ENCODE measurements at places on chromosomes 1 and 21. TPM values are rescaled to one million over a fixed set of nuclear protein-coding genes. Genes with fewer than 3 reads are reported as not detected.
A peak's percentile ranks its signal among the peaks of the same experiment; 100 is the strongest.

The KLHDC8A gene
- 49.9 TPM for polyA plus RNA-seq

The AMIGO1 gene
- 18.0 TPM for polyA plus RNA-seq

The CASQ2 gene
- polyA plus RNA-seq = 1.4 TPM

The KRTAP12-3 gene
- polyA plus RNA-seq = not detected

The ITLN2 gene
- 0.21 TPM for polyA plus RNA-seq

The NBPF4 gene
- polyA plus RNA-seq = 0.25 TPM

The DRAXIN gene
- polyA plus RNA-seq = 18.3 TPM

GRCh38 chr1:19597496-19598309 lies 46.4 kb upstream of the NBL1 start:
- H3K4me3 ChIP-seq = peak overlapping the region; percentile 86
- H3K36me3 ChIP-seq = peaks cover 3% of the 10 kb centered on the region
- no peaks in the 10 kb centered on the region for H3K27me3 ChIP-seq
- DNase-seq = peak; percentile 49
- H3K4me1 ChIP-seq = peaks cover 3% of the 10 kb centered on the region

DNA sequence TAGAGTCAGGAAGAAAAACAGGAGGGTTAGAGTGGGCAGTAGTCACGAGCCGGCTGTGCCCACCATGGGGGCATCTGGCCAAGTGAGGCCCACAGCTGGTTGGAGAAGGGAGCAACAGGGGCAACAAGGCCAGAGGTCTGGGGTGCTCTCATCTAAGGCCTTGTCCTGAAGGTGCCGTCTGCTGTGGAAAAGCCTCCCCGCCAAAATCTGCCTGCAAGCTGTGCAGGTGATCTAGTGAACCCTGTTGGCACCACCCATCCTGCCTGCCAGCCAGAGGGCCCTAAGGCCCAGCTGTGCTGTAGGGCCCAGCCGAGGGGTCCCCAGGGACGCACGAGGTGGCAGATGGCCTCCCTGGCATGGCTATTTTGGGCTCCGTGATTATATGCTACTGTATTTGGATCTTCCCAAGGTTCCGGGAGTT lies 51.3 kb downstream of the LGR6 start:
- no peaks in the 10 kb centered on the region for H3K27me3 ChIP-seq
- DNase-seq = no peak
- peaks cover 3% of the 10 kb centered on the region for H3K4me1 ChIP-seq

DNA sequence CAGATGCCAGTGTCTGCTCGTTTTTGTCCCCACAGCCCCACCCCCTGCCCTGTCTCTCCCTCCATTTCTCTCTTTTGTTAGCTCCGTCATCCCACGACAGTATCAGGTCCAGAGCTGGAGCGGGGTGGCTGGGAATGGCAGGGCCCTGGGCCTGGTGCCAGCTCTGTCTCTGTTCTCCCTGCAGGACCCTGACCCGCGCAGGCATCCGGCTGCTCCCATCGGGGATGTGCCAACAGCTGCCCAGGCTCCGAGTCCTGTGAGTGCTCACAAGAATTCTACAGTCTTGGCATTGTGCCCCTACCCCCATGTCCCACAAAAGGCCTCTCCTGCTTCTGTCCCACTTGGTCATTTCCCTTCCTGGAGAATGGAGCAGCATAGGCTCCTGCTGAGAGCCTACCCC lies 37.4 kb downstream of the UBE2T start:
- no peak overlapping the region for H3K4me3 ChIP-seq
- H3K27me3 ChIP-seq = no peaks in the 10 kb centered on the region
- peak; percentile 74 for DNase-seq

DNA sequence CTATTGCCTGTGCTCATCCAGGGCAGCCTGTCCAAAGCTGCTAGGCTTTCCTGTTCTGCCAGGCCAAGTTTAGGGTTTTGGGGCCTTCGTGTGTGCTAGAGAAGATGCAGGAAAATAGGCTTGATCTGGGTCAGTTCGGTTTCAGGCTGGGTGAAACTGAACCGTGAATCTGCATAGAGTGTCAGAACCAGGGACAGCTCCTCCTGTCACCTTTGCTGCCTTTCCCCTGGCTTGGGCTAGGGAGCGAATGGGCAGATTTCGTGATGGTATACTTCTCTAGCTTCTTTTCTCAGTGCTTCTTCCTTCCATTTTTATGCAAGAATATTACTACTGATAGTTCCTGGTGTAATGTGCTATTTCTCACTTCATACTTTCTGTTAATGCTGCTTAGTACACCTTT lies 6.0 kb upstream of the AGO1 start:
- H3K4me3 ChIP-seq = no peak overlapping the region
- DNase-seq = no peak
- H3K27me3 ChIP-seq = no peaks in the 10 kb centered on the region
- H3K27ac ChIP-seq = no peak overlapping the region
- H3K36me3 ChIP-seq = no peaks in the 10 kb centered on the region

DNA sequence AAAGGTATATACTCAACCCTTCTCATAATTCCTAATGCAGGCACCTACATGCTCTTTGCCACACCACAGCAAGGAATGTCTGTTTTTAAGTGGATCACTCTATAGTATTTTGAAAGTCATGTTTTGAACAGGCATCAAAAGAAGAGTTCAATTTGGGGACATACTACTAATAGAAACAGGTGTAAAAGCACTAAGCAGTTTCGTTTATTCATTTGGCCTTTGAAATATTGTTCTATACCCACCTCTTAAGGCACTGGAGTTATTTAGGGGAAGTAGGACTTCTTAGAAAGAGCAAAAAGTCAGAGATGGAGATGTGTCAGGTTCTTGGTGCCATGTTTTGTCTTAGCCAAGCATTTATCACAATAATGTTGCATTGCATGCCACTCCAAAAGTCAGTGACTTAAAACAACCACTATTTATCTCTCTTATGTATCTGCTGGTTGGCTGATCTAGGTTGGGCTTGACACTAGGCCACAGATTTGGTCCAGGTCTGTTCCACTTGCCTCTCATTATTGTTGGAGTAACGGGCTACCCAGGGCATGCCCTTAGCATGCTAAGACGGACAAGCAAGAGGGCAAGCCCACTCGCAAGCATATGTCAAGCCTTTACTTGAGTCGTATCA lies 107.5 kb downstream of the RGL1 start:
- no peak overlapping the region for H3K27ac ChIP-seq
- H3K4me3 ChIP-seq = no peak overlapping the region
- DNase-seq = no peak
- H3K36me3 ChIP-seq = peaks cover 24% of the 10 kb centered on the region

GRCh38 chr1:3306583-3307291 lies 147.7 kb upstream of the ARHGEF16 start:
- H3K36me3 ChIP-seq = peaks cover 6% of the 10 kb centered on the region
- no peak overlapping the region for H3K4me3 ChIP-seq
- H3K27ac ChIP-seq = no peak overlapping the region
- DNase-seq = no peak
- H3K27me3 ChIP-seq = peaks cover 2% of the 10 kb centered on the region

GRCh38 chr1:168116327-168116799 lies 20.4 kb downstream of the GPR161 start:
- no peak for DNase-seq
- no peaks in the 10 kb centered on the region for H3K27me3 ChIP-seq
- no peak overlapping the region for H3K4me3 ChIP-seq
- H3K27ac ChIP-seq = no peak overlapping the region
- no peaks in the 10 kb centered on the region for H3K4me1 ChIP-seq
- peaks cover 7% of the 10 kb centered on the region for H3K36me3 ChIP-seq

- no peak for DNase-seq
- H3K4me3 ChIP-seq = no peak overlapping the region
- no peak overlapping the region for H3K27ac ChIP-seq
- no peaks in the 10 kb centered on the region for H3K4me1 ChIP-seq
Observed at GRCh38 chr1:199221371-199222150, 582.7 kb downstream of the PTPRC start.

DNA sequence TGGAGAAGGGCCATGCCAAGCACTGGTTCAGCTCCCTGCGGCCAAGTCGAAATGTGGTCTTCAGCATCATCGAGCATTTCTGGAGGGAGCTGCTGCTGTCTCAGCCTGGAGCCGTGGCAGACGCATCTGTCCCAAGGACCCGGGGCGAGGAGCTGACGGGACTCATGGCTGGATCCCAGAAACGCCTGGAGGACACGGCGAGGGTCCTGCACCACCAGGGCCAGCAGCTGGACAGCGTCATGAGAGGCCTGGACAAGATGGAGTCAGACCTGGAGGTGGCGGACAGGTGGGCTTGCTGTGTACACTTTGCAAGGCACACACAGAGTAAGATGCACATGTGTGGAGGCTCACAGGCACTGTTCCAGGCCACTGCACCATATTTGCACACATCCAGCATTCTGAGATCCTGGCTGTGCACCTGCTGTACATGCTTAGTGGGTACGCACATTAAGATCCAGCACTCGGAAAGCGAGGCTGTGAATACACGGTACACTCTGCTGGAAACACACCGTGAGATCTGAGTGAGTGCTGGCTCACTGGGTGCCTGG lies 12.8 kb downstream of the SNAP47 start:
- H3K4me1 ChIP-seq = peaks cover 4% of the 10 kb centered on the region
- no peak overlapping the region for H3K4me3 ChIP-seq
- no peak for DNase-seq
- H3K27me3 ChIP-seq = no peaks in the 10 kb centered on the region
- peaks cover 62% of the 10 kb centered on the region for H3K36me3 ChIP-seq
- no peak overlapping the region for H3K27ac ChIP-seq

- H3K27me3 ChIP-seq = no peaks in the 10 kb centered on the region
- no peak for DNase-seq
- H3K27ac ChIP-seq = no peak overlapping the region
- H3K36me3 ChIP-seq = no peaks in the 10 kb centered on the region
Observed at GRCh38 chr1:213275293-213275692, 224.3 kb downstream of the RPS6KC1 start.

- no peak overlapping the region for H3K27ac ChIP-seq
- no peak overlapping the region for H3K4me3 ChIP-seq
- no peaks in the 10 kb centered on the region for H3K4me1 ChIP-seq
- DNase-seq = no peak
Observed at GRCh38 chr1:183892351-183892793, 87.5 kb downstream of the RGL1 start.

GRCh38 chr1:216075339-216075738 lies 347.9 kb downstream of the USH2A start:
- H3K27ac ChIP-seq = no peak overlapping the region
- H3K36me3 ChIP-seq = no peaks in the 10 kb centered on the region
- no peak overlapping the region for H3K4me3 ChIP-seq
- DNase-seq = no peak
- H3K27me3 ChIP-seq = no peaks in the 10 kb centered on the region

DNA sequence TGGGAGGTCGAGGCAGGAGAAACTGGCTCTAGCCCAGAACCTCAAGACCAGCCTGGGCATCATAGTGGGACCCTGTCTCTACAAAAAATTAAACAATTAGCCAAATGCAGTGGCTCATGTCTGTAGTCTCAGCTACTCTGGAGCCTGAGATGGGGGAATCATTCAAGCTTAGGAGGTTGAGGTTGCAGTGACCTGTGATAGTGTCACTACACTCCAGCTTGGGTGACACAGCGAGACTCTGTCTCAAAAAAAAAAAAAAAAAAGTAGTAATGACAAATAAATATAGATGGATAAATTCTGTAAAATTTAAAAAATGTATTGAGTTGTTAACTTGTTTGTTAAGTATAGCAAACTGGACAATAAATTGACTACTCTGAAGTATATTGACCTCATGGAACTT lies 5.9 kb upstream of the CDC14A start:
- DNase-seq = no peak
- no peak overlapping the region for H3K4me3 ChIP-seq
- H3K27me3 ChIP-seq = no peaks in the 10 kb centered on the region
- peaks cover 7% of the 10 kb centered on the region for H3K4me1 ChIP-seq
- no peaks in the 10 kb centered on the region for H3K36me3 ChIP-seq

DNA sequence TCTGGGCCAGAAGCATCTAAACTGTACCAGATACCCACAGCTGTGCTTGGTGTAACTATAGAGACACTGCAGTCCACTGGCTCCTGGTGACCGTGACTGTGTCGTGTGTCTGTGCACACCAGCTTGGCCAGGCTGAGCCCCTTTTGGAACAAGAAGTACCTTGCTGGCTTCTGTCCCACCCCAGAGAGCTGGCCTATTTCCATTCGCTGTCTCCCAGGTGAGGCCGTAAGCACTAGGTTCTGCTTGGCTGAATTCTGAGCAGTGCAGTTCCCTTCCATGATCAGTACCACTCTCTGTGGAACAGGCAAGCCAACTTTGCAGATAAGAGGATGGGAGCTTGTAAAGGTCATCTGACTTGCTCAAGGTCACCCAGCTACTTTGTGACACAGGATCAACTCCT lies 119.9 kb upstream of the DNAH14 start:
- DNase-seq = no peak
- H3K4me3 ChIP-seq = no peak overlapping the region
- no peak overlapping the region for H3K27ac ChIP-seq
- no peaks in the 10 kb centered on the region for H3K36me3 ChIP-seq
- no peaks in the 10 kb centered on the region for H3K4me1 ChIP-seq

GRCh38 chr1:111161843-111162487 lies 21.9 kb downstream of the CEPT1 start:
- no peak overlapping the region for H3K27ac ChIP-seq
- H3K36me3 ChIP-seq = peaks cover 6% of the 10 kb centered on the region
- no peak overlapping the region for H3K4me3 ChIP-seq
- no peak for DNase-seq

DNA sequence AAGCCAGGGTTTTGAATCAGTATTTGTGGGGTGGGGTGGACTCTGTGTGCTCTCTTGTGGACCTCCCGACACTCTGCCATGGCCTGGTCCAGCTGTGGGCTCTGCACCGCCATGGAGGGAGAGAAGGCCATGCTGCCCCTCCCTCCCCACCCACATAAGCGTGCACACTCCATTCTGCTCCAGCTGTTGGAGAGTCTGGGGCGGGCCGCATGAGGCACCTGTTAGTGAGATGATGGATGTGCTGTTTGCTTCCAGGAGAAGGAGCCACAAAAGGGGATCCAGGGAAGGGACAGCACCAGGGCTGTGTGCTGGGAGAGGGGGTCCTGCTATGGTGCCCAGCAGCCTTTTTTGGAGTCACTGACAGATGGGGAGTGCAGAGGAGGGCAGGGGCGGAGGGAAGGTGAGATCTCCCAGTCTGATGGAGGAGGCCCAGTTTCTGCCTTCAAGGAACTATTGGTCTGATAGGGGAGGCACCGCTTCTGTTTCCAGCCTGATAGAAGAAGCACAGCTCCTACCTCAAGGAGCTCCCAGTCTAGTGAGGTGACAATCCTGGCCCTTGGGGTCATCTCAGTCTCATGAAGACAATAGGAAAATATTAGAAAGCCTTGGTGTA lies 101.5 kb downstream of the ACTL8 start:
- no peak overlapping the region for H3K27ac ChIP-seq
- no peak for DNase-seq
- no peaks in the 10 kb centered on the region for H3K27me3 ChIP-seq
- no peaks in the 10 kb centered on the region for H3K36me3 ChIP-seq
- H3K4me3 ChIP-seq = no peak overlapping the region
- H3K4me1 ChIP-seq = peaks cover 8% of the 10 kb centered on the region
